Vagina (tissue), 2 donors: ENCODE measurements at places on chromosomes 3 and 15.

DNA sequence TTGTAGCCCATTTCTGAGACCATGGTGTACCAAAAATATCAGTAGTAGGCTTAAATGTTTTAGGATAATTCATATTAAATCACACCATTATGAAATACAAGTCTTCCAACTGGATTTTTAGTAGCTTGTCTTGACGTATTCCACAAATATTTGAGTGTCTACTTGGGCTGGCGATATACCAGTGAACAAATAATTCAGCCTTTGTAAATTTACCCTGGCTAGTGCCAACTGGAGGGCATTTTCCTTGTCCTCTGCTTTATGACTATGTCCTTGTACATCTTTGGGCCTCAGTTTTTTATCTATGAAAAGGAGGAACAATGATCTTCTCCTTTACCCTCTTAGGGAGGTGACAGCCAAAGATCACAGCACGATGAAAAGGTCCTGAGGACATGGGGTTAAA is 114.8 kb downstream of the FRMD4B start:
- no peak for DNase-seq
- no peak overlapping the region for H3K27ac ChIP-seq
- H3K27me3 ChIP-seq = no peaks in the 10 kb centered on the region

DNA sequence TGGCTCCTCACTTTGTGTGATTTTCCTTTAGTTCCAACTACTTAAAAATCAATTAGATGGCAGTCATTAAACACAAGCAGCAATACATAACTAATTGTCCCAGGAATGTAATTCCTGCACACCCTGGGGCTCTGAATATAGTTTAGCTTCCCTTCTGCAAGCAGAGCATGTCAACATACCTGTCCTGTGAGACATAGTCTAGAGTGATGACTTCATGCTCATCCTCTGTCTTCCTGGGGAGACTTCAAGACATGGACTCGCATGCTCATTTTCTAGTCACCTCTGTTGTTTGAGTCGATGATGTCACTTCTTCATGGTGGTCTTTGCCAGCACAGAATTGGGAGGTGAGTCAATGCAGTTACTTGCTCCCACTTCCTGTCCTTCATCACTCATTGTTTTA is 15.7 kb downstream of the C3orf52 start:
- no peak for DNase-seq
- H3K4me3 ChIP-seq = no peak overlapping the region
- no peak overlapping the region for H3K27ac ChIP-seq
- no peaks in the 10 kb centered on the region for H3K4me1 ChIP-seq

DNA sequence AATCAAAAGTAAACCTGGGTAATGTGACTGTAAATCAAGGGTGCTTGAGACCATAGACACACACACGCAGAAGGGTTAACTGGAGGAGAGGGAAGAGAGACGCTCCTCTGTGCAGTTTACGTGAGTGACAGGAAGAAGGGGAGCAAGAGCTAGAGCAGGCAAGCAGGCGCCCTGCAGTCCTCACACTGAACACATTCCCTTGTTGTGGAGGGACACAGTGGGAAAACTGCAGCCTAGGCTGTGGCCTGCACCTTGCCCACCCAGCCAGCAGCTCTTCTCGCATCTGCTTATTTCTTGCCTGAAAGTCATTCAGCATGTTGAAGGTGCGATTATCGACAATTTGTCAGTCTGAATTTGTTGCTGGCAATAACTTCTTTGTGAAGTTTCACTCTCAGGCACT is 24.2 kb downstream of the SOX2 start:
- no peak overlapping the region for H3K27ac ChIP-seq
- H3K4me3 ChIP-seq = no peak overlapping the region
- DNase-seq = no peak
- H3K27me3 ChIP-seq = no peaks in the 10 kb centered on the region

- H3K27me3 ChIP-seq = no peaks in the 10 kb centered on the region
- DNase-seq = no peak
- no peak overlapping the region for H3K4me3 ChIP-seq
Measured at GRCh38 chr15:40550341-40551037, 14.4 kb downstream of the CCDC32 start.

- no peaks in the 10 kb centered on the region for H3K36me3 ChIP-seq
- H3K4me1 ChIP-seq = peaks cover 13% of the 10 kb centered on the region
- no peak for DNase-seq
- H3K27me3 ChIP-seq = no peaks in the 10 kb centered on the region
Measured at GRCh38 chr15:78390826-78391225, 47.2 kb upstream of the IREB2 start.

DNA sequence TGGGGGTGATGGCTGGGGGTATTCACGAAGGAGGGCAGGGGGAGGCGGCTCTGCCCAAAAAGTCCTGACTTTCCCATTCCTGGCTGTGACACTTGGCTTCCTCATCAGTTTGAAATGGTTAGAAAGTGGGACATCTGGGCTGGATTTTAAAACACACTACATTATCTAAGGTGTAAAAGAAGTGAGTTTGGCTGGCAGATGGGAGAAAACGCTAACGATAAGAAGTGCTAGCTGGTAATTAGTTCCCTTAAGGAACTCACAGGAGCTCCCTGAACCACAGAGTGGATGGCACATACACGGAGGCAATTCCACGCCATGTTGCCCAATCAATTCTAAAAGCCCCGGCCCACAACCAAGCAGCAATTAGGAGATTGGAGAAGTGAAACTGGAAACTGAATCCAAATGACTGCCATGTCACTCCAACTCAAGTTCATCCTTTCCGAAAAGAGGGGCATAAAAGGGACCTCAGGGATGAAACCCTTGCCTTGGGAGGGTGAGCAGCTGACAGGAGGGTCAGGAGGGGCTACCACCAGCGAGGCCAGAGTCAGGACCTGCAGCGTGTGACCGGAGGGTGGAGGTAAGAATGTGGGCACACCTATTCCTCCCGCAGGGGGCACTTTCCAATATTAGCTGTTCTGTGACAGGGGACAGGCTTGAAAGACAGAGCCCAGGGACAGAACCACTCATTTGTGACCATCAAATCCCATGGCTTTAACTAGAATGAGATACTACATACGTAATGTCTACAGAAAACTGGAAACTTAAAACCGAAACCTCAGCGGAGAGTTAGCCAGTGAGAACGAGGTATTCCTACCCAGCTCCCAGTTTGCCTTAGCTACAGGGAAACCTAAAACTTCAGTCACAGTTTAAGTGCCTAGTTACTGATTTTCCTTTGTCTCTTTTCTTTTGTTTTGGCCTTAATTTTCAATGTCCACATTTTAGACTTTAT is 95.3 kb upstream of the OXTR start:
- H3K27me3 ChIP-seq = no peaks in the 10 kb centered on the region
- no peak overlapping the region for H3K27ac ChIP-seq
- no peaks in the 10 kb centered on the region for H3K4me1 ChIP-seq
- H3K4me3 ChIP-seq = no peak overlapping the region

- H3K4me1 ChIP-seq = no peaks in the 10 kb centered on the region
- no peaks in the 10 kb centered on the region for H3K27me3 ChIP-seq
- no peak for DNase-seq
- H3K36me3 ChIP-seq = no peaks in the 10 kb centered on the region
- H3K4me3 ChIP-seq = no peak overlapping the region
Measured at GRCh38 chr3:151197981-151198767, 4.8 kb downstream of the GPR171 start.

GRCh38 chr15:48177766-48178647 is at the start of gene MYEF2:
MYEF2 (minus strand) TSS chr15:48178295; CDS start chr15:48178237, 58 bp downstream.
- H3K4me1 ChIP-seq = peaks cover 13% of the 10 kb centered on the region
- peaks cover 4% of the 10 kb centered on the region for H3K27me3 ChIP-seq
- H3K27ac ChIP-seq = peak within 1 kb of the TSS; percentile 17
- H3K36me3 ChIP-seq = no peaks in the 10 kb centered on the region

DNA sequence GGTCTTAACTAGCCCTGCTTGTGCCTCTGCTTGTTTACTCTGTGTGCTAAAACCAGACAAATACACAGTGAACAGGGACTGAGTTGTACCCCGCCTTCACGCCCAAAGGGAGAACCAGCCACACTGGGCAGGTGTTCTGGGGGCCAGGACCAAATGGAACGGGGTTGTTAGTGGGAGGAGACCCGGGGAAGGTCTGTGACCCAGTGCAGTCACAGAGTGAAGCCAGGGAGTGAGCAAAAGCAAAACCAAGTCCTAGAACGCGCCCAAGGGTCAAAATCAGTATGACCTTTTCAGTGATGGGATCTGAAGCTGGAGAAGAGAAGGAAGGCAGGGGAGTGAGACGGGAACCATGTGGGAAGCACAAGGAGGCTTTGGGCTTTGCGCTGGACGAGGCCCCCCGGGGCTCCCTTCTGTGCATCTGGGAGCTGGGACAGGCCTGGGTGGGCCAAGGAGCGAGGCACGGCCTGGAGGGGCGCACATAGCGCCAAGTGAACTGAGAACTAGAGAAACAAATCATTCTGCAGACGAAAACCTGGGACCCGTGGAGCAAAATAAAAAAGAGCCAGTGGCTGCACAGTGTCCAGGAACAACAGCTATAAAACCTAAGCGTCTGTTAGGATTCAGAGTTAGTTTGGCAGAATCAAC is 78.3 kb upstream of the ALDH1A3 start:
- H3K36me3 ChIP-seq = no peaks in the 10 kb centered on the region
- H3K27ac ChIP-seq = no peak overlapping the region
- no peak for DNase-seq
- H3K4me1 ChIP-seq = no peaks in the 10 kb centered on the region

GRCh38 chr15:60255390-60255789 is 142.4 kb downstream of the ANXA2 start:
- H3K4me1 ChIP-seq = no peaks in the 10 kb centered on the region
- H3K4me3 ChIP-seq = no peak overlapping the region
- no peaks in the 10 kb centered on the region for H3K27me3 ChIP-seq
- H3K27ac ChIP-seq = no peak overlapping the region
- no peak for DNase-seq

DNA sequence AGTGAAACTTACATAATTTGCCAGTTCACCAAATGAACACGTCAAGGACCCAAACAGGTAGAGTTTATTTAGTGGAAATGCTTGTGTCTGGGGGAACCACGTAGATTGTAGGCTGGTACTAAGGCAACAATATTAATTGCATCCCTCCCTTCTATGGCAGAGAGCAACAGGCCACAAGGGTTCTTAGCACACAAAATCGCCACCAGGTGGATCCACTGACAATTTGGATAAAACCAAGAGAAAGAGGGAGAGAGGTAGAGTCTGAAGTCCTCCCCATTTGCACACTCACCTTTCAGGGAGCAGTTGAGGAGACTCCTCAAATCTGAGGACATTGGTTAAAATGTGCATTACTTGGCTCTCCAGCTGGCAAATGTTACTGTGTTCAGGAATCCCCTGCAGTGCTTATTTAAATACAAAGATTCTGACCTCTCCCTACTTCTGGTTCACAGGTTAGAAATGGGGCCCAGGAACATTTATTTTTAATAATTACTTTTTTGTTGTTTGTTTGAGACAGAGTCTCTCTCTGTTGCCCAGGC is 181.0 kb upstream of the FEZF2 start:
- no peak overlapping the region for H3K4me3 ChIP-seq
- H3K4me1 ChIP-seq = no peaks in the 10 kb centered on the region
- no peaks in the 10 kb centered on the region for H3K27me3 ChIP-seq

- no peak for DNase-seq
- H3K27ac ChIP-seq = no peak overlapping the region
- no peaks in the 10 kb centered on the region for H3K27me3 ChIP-seq
- no peaks in the 10 kb centered on the region for H3K36me3 ChIP-seq
Measured at GRCh38 chr3:112987710-112988334, 3.0 kb upstream of the GTPBP8 start.

GRCh38 chr3:120102674-120103073 is 8.4 kb upstream of the GSK3B start:
- H3K36me3 ChIP-seq = no peaks in the 10 kb centered on the region
- no peaks in the 10 kb centered on the region for H3K27me3 ChIP-seq
- DNase-seq = no peak
- H3K4me3 ChIP-seq = no peak overlapping the region
- no peak overlapping the region for H3K27ac ChIP-seq
- peaks cover 14% of the 10 kb centered on the region for H3K4me1 ChIP-seq

- DNase-seq = no peak
- H3K27me3 ChIP-seq = no peaks in the 10 kb centered on the region
- H3K4me3 ChIP-seq = no peak overlapping the region
- H3K27ac ChIP-seq = no peak overlapping the region
Measured at GRCh38 chr3:172666873-172667694, 43.8 kb downstream of the NCEH1 start.

DNA sequence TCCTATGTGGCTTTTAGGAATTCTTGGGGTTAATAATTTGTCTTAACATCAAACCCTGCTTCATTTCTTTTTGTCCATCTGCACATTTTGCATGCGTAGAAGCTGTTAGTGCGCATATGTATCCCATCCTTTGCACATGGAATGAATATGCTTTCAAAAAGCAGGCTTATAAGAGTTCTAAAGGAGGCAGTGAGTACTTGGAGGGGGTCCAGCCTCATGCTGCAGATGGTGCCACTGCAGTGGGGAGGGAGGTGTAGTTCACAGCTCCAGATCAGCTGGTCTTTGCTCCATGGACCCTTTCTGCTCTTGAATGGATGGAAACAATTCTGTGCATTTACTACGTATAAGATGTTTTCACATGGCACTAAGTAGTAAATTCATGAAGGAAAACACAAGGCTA is 20.7 kb upstream of the SSR3 start:
- no peak overlapping the region for H3K27ac ChIP-seq
- no peaks in the 10 kb centered on the region for H3K27me3 ChIP-seq
- DNase-seq = no peak
- no peak overlapping the region for H3K4me3 ChIP-seq

- no peak for DNase-seq
- no peaks in the 10 kb centered on the region for H3K36me3 ChIP-seq
- no peaks in the 10 kb centered on the region for H3K27me3 ChIP-seq
- no peak overlapping the region for H3K27ac ChIP-seq
- H3K4me1 ChIP-seq = no peaks in the 10 kb centered on the region
- H3K4me3 ChIP-seq = no peak overlapping the region
Measured at GRCh38 chr15:83971992-83972391, 263.6 kb upstream of the GOLGA6L4 start.

DNA sequence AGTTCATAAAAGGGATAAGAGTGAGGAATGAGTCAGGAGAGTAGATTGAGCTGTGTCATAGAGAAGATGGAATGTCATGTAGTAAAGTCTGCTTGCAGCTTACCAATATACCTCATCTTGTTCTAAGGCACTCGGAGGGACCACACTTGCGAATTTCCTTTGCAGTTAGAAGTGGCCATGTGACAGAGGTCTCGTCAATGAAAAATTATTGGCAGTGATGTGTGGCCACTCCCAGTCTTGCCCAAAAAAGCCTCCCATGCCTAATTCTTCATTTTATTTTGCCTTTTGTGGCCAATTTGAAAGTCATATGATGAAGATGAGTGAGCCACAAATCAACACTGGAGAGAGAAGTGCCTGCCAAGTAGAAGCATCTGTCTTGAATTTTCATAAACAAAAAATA is 465.6 kb upstream of the ZNF385D start:
- no peaks in the 10 kb centered on the region for H3K27me3 ChIP-seq
- H3K4me1 ChIP-seq = peaks cover 4% of the 10 kb centered on the region
- no peaks in the 10 kb centered on the region for H3K36me3 ChIP-seq
- no peak overlapping the region for H3K27ac ChIP-seq
- H3K4me3 ChIP-seq = no peak overlapping the region

DNA sequence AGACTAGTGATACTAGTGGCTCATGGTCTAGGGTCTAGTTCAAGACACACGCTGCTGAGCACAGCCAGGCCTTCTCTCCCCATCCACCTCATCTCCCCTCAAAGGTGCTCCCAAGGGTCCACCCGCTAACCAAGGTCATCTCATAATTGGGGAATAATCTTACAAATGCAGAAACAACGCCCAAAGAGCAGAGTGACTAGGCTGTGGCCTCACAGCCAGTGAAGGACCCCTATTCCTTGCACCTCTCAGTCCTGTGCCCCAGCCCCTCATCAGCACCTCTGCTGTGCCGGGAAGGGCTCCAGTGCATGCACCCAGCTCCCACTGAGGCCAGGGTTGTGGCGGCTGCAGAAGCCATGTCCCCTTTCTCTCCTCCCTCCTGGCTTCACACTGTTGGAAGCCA is 286.9 kb downstream of the UACA start:
- H3K4me3 ChIP-seq = no peak overlapping the region
- no peak for DNase-seq
- peaks cover 30% of the 10 kb centered on the region for H3K4me1 ChIP-seq
- no peaks in the 10 kb centered on the region for H3K36me3 ChIP-seq
- no peaks in the 10 kb centered on the region for H3K27me3 ChIP-seq
